ENCODE measurements at places on chromosomes 1 and 21.

DNA sequence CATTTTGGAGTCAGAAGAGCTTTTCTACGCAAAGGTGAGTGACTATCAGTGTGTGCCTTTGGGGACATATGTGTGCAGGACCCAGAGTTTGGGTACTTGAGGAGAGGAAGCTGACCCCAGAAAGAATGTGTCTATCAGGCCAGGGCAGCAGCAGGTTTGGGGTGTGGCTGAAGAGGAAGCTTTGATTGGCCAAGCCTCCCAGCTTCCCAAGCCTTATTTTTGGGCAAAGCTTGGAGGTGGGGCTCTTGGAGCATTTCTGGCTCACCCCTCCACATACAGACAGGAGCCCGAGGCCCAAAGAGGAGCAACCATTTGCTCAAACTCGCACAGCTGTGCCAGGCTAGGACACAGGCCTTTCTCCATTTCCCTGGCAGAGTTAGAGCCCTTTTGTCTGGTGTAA, 4.7 kb downstream of the GPR3 start:
- DNase-seq, result no peak

DNA sequence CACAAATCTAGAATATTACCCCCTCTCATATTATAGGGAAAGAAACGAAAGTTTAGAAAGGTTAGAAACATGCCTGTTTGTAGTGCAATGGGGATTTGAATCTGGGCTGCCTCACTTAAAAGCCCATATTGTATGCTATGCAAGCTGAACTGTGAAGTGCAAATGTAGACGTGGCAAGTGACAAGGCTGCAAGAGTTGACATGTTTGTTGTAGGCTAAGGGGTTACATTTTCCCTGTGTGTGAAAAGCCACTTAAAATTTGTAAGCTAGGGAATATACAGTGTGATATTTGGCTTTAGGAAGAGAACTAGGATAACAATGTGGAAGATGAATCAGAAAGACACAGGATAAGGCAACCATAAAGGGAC, 29.0 kb downstream of the WDR26 start:
- DNase-seq, result no peak

- no peak for DNase-seq
Measured at GRCh38 chr1:2231532-2232254, 3.6 kb downstream of the SKI start.

DNA sequence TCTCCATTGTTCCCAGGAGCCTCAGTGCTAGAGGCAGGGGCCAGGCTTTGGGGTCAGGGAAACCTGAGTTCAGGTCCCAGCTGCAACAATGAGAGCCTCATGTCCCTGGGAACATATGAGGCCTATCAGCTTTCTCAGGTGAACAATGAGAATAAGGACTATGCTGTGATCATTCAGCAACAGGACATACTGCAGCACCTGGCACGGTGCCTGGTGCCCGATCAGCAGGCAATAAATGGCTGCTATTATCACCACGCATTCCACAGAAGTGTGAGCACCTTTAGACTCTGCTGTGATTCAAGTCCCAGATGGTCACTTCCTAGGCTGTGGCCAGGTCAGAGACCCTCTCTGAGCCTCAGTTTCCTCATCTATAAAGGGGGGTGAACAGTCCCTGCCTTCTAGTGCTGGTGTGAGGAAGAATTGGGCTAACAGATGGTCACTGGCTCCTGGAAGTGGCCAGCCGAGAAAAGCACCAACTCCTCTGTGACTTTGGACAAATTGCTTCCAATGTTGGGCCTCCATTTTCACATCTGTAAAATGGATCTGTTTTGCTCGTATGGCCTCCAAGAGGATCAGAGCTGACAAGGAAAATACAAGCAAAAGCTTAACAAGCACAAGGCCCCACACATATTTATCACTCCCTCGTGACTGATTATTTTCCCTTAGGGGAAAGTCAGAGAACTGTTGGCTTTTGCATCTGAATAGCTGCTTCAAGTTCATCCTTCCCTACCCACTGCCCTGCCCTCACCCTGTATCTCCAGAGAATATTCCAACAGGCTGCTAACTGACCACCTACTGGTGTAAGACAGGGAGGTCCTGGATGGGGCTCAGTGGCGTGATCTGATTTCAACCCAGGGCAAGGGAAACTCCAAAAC, 1.1 kb downstream of the SLC5A9 start:
- no peak for DNase-seq

GRCh38 chr1:31524186-31524901, 52.0 kb upstream of the TINAGL1 start:
- no peak for DNase-seq

DNA sequence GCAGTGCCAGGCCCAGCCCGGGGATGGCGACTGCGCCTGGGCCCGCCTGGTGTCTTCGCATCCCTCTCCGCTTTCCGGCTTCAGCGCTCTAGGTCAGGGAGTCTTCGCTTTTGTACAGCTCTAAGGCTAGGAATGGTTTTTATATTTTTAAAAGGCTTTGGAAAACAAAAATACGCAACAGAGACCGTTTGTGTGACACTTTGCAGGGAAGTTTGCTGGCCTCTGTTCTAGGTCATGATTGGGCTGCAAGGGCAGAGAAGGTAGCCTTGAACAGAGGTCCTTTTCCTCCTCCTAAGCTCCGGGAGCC, 719 bp downstream of the SOD1 start:
- DNase-seq, result no peak

GRCh38 chr1:31775210-31775999, 11.3 kb upstream of the ADGRB2 start:
- DNase-seq, result no peak

GRCh38 chr21:38487901-38488639, 10.2 kb downstream of the ERG start:
- no peak for DNase-seq
